Stimulated activated CD4-positive, alpha-beta T cell treated with anti-CD3 and anti-CD28 coated beads, Interleukin-1b, Interleukin-23, amount 100 ng/mL, for 1 hour (primary cell): ENCODE measurements at places on chromosomes 2 and 18.

DNA sequence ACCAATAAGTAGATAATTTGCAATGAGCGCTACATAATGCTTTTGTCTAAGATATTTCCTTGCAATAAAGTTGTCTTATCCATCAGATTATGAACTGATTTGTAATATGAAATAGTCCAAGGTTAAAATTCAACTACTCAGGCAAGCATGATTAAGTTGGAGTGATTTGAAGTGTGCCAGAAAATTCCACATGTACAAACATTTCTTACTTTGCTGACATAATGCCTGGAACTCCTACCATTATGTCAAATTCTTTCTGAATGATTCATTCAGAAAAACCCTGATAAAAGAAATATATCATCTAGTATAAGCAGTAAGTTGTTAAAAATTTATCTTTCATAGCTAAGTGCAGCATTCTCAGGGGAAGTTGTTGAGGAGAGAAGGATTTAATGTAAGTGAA is 87.3 kb downstream of the CBLN2 start:
- DNase-seq: no peak

- DNase-seq: no peak
These were observed 68.7 kb downstream of the RHBDD1 start for GRCh38 chr2:226904592-226904991.

- no peak for DNase-seq
These were observed 198.3 kb upstream of the NABP1 start for GRCh38 chr2:191479680-191480023.

- DNase-seq: no peak
These were observed 34.5 kb downstream of the LRRFIP1 start for GRCh38 chr2:237661799-237662328.

DNA sequence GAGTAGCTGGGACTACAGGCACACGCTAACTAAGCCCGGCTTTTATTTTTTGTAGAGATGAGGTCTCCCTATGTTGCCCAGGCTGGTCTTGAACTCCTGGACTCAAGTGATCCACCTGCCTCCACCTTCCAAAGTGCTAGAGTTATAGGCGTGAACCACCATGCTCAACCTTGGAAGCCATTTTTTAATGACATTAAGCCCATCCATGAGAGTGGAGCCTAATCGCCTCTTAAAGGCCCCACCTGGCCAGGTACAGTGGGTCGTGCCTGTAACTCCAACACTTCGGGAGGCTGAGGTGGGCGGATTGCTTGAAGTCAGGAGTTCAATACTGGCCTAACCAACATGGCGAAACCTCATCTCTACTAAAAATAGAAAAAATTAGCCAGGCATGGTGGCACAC is 41.6 kb upstream of the TFCP2L1 start:
- DNase-seq: no peak

DNA sequence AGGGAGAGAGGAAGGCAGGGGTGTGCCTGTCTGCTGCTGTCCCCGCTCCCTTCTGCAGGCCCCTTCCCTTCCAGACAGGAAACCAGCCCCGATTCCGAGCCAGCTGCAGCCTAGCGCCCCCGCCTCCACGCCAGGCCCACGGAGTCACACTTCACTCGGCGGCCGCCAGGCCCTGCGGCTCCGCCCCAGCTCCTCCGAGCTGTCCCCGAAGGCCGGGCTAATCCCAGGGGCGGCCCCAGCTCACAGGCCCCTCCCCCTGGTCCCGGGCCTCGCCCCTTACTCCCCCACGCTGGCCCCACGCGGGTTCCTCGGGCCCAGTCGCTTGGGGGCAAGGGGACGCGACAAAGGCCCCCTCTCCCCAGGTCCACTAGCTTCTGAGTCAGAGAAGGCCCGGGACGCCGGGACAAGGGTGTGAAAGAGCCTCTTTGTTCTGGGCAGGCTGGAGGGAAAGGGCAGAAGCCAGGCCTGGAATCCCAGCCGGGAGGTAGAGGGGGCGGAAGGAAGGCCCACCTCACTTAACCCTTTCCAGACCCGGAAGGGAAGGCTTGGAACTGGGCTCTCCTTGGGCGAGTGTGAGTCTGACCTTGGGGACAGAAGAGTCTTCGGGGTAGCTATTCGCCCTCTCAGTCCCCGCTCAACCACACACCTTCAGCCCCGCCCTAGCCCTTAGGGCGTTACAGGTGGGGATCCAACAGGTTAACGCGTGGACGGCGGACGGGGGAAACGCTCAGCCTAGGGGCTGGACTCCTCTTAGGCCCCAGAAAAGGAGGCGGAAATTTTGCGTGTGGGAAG is 1.2 kb downstream of the RTKN start:
- DNase-seq: no peak

- DNase-seq: no peak
These were observed 160.4 kb downstream of the HDAC4 start for GRCh38 chr2:239240414-239240881.

GRCh38 chr2:60408207-60408606 is 145.2 kb downstream of the BCL11A start:
- DNase-seq: no peak

DNA sequence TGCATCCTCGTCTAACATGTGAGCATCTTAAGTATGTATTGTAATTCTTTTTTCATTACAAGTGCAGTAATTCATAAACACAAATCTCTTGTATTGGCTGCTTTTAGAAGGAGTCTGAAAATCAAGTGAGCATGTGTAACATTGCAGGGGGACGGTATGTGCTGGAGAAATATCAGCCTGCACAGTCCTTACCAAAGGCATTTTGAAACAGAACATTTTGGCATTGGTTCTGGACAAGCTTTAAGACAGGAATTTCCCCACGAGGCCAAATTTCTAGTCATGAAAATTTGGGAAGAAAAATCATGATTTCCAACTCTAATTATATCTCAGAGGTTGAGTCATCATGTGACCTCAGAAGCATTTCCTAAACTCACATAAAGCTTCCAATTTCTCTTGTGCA is 24.7 kb upstream of the NRP2 start:
- no peak for DNase-seq

DNA sequence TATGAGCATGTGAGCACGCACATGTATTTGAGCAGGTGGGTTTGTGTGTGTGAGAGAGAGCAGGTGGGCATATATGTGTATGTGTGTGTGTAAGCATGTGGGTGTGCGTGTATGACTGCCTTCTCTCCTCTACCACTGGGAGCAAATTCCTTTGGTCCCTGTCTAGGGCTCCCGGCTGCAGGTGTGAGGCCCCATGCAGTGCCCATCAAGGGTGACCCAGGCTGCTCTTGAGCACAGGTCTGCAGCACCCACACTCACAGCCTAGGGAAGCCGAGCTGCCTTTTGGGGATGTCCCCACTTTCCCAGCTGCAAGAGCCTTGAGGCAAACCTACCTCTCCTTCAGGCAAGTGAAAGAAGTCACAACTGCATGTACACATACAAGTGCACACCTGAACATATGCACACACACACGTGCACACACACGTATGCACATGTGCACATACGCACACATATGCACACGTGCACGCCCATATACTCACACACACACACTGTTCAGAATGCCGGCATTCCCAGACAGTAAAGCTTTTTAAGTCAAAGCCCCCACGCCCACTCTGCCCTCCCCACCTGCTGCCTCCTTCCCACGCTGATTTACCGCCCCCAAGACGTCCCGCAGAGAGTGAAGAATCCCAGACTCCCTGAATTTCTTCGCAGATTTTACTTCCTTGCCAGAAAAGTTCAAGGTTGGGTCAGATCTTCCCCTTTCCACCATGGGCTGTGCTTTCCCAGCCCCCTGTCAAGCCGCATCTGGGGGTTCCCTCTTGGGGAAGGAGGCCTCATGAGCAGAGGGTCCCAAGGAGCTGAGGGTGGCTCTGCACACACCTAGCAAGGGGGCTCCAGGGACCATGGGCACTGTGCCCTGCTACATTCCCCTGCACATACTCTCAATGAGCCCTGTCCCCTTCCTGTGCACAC is 170.6 kb downstream of the TWIST2 start:
- DNase-seq: no peak

- no peak for DNase-seq
These were observed 1.8 kb upstream of the CPO start for GRCh38 chr2:206937555-206937954.

- no peak for DNase-seq
These were observed 198.2 kb downstream of the AGAP1 start for GRCh38 chr2:235692076-235692475.

- no peak for DNase-seq
These were observed 270.2 kb downstream of the EN1 start for GRCh38 chr2:118577202-118577601.
